ENCODE measurements at places on chromosomes 2 and 18.

DNA sequence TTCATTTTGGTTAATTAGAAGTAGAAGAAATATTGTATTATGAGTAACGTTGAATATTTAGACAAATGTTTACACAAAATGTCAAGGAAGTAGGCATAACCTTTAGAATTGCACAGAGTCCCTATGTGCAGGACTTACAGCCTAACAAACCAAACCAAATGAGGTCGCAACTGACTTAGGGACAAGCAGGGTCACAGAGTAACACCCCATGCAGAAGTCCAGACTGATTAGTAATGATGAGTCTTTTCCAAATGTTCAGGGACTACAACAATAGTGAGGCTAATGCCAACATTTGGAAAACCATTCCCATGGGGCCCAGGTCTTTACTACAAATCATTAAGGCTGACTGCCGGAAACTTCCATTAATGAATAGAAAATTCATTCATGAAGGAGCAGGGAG lies 452.5 kb upstream of the CHAC2 start:
- no peak for DNase-seq

DNA sequence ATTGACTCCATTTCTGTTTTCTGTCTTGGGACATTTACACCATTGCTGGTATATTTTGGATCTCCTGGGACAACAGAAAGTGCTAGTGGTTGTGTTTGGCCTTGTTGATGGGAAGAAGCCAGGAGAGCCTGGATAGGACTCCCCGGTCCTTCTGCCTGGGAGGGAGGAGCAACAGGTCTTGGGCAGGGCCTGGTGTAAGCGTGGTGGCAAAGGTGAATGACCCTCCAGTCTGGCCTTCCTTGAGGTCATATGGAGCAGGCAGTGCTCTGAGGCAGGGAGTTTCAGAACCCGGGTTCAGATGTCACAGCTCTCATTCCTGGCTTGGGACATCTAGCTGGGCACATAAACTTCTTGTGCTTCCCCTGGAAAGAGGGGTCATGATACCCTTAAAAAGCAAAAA lies 56.0 kb upstream of the RBM44 start:
- DNase-seq = no peak

DNA sequence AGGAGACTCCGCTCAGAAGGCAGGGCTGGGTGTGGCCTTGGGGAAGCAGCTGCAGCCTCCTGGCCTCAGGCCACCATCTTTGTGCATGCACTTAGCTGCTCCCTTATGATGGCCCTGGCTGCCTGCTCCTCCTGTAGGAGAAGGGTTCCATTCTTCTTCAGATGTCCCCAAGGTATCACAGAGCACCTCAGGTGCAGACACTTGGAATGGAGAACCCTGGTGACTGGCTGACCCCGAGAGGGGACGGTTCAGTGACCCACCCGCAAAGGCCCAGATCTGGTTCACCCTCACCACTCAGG lies 9.6 kb downstream of the GPAT2 start:
- peak; percentile 24 for DNase-seq

GRCh38 chr18:46152808-46153617 lies 48.8 kb downstream of the HAUS1 start:
- peak; percentile 79 for DNase-seq

DNA sequence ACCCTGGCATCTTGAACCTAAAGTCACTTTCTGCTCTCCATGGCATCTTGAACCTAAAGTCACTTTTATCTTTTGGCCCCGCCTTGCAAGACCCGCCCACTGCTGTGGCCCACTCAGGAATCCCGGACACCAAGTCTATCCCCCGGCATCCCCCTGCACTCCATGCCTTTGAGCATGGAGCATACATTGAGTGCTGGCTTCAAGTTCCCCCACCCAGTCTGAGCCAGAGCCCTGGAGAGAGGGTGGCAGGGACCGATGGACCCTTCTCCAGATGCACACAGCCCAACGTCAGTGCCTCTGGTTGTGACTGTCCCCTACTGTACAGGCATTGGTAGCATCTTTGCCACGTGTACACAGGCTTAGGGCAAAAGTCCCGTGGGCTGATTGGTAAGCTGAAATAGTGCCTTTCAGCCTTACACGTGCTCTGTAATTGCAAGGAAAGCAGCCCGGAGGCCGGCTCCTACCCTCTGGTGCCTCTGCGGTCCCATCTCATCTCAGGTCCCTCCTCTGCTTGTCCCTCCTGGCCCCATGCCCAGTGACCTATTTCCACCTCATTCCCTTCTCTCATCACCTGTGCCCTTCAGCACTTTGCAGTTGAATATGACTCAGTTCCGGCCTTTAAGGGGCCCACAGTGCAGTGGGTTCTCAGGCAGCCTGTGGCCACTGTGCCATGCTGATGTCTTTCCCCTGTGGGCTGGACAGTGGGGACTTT lies 154.0 kb downstream of the INHBB start:
- DNase-seq = no peak

DNA sequence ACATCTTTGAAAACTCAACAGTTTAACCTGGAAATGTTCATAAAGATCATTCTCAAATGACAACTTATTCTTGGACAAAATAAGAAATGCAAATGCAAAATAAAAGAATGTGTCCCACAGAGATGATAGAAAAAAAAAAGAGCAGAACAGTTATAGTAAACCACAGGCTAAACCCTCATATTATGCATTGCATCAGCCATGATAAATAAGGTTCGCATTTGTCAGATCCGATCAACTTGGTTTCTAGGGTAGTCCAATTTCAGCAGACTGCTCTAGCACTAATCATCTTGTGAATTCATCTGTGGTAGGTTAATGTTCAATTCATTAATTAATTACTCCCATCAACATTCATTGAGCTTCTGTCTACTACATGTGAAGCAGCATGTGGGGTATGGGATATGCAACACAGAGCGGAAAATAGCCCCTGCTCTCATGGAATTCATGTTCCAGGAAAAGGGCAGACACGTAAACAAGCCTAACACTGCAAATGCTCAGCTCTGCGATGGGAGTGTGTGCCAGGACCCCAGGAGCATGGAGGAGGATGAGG lies 316.2 kb upstream of the REV1 start:
- DNase-seq = no peak

GRCh38 chr2:112658839-112659667 lies 13.3 kb downstream of the SLC20A1 start:
- no peak for DNase-seq

- DNase-seq = no peak
These were observed 44.3 kb downstream of the AQP4 start for GRCh38 chr18:26821181-26821580.

DNA sequence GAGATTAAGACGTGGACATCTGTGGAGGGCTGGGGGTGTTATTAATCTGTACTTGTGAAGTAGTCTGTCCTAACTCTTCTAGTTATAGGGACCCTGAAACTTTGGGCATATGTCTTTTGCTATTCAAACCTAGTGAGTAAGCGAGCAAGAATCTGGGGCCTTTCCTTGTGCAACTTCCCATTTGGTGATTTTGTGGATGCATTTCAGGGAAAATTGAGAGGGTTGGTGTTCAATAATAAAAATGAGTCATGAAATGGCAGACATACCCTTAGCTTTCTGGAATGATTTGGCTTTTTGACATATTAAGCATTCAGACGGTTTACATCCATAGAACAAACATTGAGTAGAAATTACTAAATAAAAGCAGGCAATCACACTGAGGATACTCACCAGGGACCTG lies 17.0 kb downstream of the COL4A4 start:
- no peak for DNase-seq

DNA sequence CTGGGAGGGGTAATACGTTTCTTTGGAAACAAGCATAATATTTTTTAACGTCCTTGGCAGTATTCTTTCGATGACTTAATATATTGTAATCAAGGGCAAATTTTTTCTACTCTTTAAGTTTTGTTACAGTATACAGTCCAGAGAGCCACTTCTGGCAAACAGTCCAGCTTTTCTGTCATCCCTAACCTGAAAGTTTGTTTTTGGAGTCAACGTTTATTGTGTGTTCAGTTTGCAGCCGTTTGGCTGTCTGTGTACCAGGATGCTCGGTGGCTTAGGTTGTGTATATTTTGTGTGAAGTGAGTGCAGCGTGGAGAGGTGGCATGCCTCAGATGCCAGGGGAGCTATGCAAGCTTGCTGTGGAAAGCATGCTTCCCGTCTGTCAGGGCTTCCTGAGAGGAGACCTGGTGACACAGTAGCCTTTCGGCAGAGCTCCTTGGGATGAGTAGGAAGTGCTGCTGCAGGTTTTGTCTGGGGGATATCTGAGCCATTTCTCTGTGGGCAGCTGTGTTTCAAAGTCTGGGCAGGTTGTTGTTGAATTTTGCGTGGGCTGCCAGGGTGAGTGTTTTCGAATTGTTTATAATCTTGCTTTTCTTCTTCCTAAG lies 14.7 kb downstream of the MAP3K20 start:
- peak; percentile 51 for DNase-seq

DNA sequence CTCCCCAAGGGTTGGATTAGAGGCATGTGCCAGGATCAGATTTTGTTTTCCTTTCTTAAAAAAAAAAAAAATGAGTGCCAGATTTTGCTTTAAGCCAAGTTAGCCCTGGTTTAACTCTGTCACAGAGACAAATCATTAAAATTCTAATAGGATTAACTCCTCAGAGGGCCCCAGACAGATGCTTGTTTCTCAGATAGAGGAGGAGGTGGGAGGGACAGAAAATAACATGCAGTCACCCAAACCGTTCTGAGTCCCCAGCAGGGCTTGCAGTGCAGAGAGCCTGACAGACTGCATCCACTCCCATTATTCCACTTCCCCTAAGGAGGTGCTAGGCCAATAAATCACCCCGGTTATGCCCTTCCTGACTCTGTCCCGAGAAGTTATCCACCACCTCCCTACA lies 6.3 kb upstream of the PROKR1 start:
- DNase-seq = no peak

- DNase-seq = no peak
These were observed 388.7 kb upstream of the MYT1L start for GRCh38 chr2:2719781-2720180.

DNA sequence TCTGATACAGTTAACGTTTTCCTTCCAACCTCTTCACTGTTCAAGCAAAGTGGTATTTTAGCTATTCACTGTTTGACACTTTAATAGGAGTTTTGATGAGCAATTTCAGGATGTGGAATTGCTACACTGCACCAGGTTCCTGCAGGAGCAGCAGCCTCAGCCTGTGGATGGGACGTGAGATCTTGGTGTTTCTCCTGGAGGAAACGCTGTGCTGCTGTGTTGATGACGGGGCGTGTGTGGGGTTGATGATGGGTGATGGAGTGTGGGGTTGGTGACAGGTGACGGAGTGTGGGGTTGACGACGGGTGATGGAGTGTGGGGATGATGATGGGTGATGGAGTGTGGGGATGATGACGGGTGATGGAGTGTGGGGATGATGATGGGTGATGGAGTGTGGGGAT lies 98.9 kb downstream of the RTP5 start:
- no peak for DNase-seq

DNA sequence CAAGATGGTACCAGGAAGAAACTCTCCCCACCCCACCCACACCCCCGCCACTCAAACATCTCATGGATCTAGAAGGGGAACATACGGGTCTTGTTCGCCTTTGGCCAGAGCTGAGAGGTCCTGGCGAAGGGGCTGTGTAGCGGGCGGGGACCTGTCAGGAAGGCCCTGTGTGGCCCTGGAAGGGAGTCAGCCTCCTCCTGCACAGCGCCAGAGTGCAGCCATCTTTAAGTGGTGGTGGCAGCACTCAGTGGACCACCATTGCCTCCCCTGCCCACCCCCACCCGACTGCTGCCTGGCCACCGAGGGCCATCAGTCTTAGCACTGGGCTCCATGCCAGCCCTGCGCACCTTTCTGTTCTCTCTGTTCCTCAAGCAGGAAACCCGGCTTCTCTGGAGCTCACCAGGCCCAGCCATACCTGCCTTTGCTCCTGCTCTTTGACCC lies 11.6 kb upstream of the FAHD2A start:
- peak; percentile 33 for DNase-seq

DNA sequence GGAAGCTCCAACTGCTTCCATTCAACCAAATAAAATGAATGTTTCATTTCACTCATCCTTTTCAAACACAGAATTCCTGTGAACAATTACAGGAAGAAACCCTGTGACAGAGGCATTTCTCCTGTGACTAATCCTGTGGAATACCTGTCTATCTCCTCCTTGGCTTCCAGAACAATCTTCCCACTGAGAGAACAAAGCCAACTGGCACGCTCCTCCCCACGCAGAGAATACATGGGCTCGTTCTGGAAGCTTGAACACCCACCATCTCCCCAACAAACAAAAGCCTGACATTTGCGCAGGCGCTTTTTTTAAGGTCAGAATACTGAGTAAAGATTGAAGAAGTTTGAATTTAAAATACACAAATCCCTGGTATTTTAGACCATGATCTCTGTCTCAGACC lies 104.7 kb upstream of the SLC66A3 start:
- no peak for DNase-seq

- no peak for DNase-seq
These were observed 40.3 kb downstream of the ST6GAL2 start for GRCh38 chr2:106845716-106846115.

- no peak for DNase-seq
These were observed 80.3 kb upstream of the TTC39C start for GRCh38 chr18:23934252-23934651.

DNA sequence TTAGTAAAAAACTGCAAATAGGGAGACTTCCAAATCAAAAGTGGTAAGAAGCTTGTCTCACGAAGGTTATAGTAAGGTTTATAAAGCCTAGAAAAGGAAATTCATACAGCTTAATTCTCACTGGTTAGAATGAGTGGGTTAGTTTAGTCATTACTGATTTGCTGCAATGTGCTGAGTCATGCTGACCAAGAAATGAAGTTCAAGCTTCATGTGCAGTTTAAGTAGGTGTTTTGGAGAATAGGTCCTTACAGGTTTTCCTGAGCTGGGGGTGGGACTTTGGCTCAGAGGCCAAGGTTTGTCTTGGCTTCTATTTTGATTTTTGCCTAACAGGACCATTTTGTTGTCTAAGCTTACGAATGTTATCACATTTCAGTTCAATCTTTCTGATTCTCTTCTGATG lies 15.1 kb downstream of the CLIP4 start:
- DNase-seq = peak; percentile 55

- peak; percentile 15 for DNase-seq
These were observed 48.4 kb downstream of the CNGA3 start for GRCh38 chr2:98394595-98395153.

- DNase-seq = peak; percentile 91
These were observed 45.9 kb downstream of the ST6GAL2 start for GRCh38 chr2:106839849-106840595.

GRCh38 chr18:31624892-31625640 lies 33.4 kb downstream of the TTR start:
- no peak for DNase-seq

DNA sequence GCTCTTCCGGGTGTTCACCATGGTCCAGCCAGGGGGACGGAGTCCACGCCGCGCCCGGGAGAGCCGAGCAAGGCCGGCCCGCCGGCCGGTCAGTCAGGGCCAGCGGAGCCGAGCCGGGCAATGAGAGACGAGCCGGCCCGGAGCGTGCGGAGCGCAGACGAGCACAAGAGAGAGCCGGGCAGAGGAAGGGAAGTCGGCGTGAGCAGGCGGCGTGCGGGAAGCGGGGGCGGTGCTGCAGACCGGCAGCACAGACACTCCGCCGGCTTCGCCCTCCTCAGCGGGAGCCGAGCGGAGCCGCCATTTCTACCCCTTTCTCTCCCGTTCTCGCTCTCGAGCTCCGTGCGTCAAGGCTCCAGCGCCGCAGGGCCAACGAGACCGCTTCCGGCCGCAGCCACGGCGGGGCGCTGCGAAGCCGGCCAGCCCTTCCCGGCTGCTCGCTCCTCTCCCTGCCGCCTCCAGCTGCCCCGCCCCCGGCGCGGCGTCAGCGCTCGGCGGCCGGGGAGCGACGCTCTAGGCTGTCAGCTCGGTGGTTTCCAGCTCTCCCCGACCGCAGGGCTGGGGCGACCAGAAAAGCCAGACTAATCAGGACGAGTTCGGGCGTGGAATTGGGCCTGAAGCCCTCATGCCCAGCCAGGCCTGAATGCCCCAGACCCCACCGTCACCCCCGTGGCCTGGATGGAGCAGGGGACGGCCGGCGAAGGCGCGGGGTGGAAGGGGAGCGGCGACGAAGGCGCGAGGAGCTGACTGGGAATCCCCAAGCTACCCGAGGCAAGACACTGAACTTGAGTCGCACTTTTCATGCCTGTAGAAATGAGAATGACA lies at the start of gene ATAD2B:
Gene ATAD2B, minus strand, starts transcription at position 374 of the 822 bp plus-strand sequence. Its CDS starts 353 bp downstream, at position 21.
- DNase-seq = peak; percentile 98
